ENCODE measurements at places on chromosomes 3 and 15.

DNA sequence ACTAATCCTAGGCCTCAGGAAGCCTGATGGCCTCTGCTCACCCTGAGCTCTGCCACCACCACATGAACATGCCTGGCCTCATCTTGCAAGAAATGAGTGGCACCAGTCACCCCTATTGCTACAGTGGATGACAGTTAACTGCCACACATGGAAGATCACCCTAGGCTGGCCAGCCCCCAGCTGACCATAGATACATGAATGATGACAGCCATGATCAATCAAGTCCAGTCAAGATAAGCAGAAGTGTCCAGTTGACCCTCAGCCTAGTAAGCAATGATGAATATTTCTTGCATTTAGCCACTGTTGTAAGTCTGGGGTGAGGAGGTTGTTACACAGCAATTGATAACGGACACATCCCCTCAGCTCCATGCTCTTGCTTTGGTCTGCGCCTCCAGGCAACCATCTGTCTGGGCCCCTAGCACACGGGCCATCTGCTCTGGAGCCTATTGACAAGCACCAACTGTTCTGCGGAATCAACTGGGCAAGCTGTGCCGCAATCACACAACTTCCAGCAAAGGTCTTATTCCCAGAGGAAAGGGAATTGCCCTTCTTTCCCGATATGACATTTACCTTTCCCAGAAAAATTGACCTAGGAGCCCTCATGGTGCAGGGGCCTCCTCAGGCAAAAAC is 2.2 kb upstream of the LYZL4 start:
- DNase-seq, result no peak

GRCh38 chr15:52021128-52021671 is 2.2 kb downstream of the MAPK6 start:
- DNase-seq, result peak; percentile 42

DNA sequence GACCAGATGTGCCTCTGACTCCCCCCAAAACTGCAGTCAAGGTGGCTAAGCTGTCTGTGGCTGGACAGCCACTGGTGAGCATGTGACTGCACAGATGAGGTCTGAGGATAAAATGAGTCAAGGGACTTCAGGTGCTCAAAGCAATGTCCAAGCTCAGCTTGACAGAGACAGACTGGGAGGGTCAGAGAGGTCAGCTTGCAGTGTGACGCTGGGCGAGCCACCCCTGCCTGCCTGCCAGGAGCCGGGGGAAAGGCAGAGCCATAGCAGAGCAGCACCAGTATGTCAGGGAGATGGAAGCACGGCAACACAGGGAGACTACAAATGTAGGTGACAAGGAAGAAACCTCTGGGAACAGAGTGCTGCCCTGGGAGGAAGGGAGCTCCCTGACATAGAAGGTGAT is 399.4 kb downstream of the OCA2 start:
- DNase-seq, result no peak

- DNase-seq, result no peak
Measured at GRCh38 chr3:44529927-44530326, 25.1 kb upstream of the ZKSCAN7 start.

DNA sequence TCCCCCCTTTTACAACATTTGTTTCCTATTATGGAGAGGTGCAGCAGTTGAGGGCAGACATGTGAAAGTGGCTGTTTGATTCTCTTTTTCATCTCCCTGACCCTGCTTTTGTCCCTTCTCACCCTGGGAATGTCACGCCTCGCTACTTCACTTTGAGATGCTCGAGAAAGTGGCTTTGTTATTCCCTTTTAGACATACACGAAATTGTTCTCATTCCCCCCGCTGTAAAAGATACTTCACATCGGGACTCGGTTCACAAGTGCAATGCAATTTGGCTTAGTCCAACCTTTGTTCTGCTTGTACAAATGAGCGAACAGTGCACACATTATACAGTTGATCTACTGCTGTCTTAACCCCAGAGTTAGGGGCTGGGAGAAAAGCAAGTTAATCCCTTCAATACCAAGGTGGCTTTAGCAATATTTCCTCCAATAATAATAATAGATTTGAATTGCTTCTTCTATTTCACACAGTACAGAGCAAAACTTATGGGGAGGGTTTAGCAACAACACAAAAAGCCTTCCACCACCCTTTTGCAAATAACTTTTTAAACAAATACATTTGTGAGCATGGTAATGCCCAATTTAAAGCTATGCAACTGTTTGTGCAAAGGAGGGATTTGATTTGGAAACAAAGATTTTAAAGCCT is 5.7 kb upstream of the FOXB1 start:
- DNase-seq, result no peak

All from PC-9 (cell line).